COLO829 (cell line): ENCODE measurements at places on chromosomes 12 and 14.

GRCh38 chr12:126856958-126857357 lies 1410.0 kb upstream of the TMEM132C start:
- DNase-seq, result no peak

GRCh38 chr12:98955284-98955683 lies 310.2 kb downstream of the APAF1 start:
- DNase-seq, result no peak

DNA sequence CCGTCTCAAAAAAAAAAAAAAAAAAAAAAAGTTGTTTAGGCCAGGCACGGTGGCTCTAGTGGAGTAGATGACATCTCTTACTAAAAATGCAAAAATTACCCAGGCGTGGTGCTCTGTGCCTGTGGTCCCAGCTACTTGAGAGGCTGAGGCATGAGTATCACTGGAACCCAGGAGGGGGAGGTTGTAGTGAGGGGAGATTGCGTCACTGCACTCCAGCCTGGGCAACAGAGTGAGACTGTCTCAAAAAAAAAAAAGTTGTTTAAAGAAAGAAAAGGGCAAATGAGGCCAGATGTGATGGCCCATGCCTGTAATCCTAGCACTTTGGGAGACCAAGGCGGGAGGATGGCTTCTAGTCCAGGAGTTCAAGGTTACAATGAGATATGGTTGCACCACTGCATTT lies 36.6 kb upstream of the SPPL3 start:
- no peak for DNase-seq

DNA sequence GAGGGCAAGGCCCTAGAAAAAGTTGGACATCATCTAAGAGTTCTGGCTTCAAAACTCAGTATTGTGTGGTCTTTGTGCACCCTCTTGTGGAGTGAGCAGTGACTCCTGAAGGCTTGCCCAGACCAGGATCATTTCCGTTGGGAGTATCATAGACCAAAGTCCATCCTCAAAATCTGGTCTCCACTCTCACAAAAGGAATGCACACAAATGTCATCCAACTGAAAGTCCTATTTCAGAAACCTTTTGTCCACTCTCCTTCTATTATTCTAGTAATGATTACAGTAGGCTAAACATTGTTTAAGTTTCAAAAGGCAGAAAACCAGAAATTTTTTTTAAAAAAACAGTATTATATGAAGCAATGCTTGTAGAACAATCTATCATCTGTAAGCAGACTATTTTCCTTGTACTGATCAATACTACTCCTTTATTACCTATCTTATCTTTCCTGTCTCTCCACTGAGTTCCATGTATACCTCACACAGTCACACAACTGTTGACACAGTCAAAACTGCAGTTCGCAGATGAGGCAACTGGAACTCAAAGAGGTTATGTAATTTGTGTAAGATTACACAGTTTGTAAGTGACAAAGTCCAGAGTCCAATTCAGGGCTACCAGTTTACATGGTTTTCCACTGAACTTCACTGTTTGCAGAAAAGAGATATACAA lies 41.4 kb downstream of the COX16 start:
- DNase-seq, result peak; percentile 38

GRCh38 chr14:63182968-63183367 lies 21.3 kb upstream of the RHOJ start:
- no peak for DNase-seq

- no peak for DNase-seq
Measured at GRCh38 chr12:53750812-53751335, 905 bp downstream of the CISTR start.

DNA sequence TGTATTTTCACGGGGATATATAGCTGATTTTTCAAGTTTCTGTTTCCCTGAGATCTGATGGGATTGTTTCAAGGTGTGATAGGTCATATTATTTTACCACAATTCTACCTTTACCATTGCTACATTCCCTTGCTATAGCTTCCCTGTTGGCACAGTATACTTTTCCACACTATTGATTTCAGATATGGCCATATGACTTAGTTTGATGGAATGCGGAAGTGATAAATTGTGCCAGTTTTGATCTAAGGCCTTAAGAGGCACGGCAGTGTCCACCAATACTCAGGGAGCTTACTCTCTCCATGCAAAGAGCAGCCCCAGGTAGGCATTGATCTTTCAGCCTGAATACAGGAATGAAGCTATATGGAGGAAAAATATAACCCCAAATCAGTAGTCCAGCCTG lies 315.7 kb downstream of the SLC16A7 start:
- no peak for DNase-seq

- no peak for DNase-seq
Measured at GRCh38 chr14:102557434-102558226, 34.8 kb upstream of the RCOR1 start.

DNA sequence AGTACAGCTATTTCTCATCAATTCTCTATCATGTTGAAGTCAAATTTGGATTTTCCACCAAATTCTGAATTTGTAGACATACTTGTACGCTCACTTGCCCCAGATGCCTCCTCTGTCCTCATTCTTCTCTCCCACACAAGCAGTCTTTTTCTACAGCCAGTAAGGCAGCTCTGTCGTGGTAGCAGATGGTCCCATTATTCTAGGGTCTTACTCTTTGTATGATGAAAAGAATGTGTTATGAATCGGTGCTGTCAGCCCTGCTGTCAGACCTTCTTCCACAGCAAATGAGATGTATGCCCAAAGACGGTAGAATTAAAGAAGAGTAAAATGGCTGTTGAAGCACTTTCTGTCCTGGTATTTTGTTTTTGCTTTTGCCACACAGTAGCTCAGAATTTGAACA lies 17.2 kb upstream of the PAPLN start:
- DNase-seq, result no peak
